PC-9 (cell line): ENCODE measurements at places on chromosomes 7 and 10.

DNA sequence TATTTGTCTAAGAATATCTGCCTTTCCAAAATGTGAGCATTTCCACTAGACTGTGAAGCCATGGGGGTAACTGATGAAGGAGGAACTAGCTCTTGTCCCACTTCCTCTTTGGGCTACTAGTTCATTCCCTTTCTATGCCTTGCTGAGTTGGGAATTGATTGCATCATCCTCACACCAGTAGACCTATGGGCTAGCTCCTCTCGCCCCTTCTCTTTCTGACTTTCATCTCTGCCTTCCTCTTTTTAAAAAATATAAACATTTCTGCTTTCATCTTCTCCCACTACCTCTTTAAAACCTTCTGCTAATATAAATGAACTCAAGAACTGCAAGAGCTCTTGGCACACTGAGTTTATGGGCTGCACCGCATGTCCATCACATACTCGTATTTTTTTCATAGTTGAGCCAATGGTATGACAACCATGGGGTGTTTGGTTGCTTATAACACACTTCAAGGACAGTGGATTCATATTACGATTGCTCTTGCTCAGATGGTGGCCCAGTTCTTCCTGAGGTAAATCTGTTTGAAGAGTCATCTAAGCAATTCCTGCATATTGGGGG is 182.0 kb downstream of the REEP3 start:
- DNase-seq: peak; percentile 52

GRCh38 chr10:57785546-57785945 is 482.1 kb downstream of the IPMK start:
- peak; percentile 35 for DNase-seq

- DNase-seq: no peak
Measured at GRCh38 chr7:34177476-34177875, 272.1 kb downstream of the BMPER start.

GRCh38 chr10:63798599-63799498 is 277.6 kb downstream of the REEP3 start:
- no peak for DNase-seq

GRCh38 chr7:45198986-45199385 is 41.4 kb downstream of the RAMP3 start:
- no peak for DNase-seq

- no peak for DNase-seq
Measured at GRCh38 chr10:131354380-131354779, 42.9 kb upstream of the TCERG1L start.

DNA sequence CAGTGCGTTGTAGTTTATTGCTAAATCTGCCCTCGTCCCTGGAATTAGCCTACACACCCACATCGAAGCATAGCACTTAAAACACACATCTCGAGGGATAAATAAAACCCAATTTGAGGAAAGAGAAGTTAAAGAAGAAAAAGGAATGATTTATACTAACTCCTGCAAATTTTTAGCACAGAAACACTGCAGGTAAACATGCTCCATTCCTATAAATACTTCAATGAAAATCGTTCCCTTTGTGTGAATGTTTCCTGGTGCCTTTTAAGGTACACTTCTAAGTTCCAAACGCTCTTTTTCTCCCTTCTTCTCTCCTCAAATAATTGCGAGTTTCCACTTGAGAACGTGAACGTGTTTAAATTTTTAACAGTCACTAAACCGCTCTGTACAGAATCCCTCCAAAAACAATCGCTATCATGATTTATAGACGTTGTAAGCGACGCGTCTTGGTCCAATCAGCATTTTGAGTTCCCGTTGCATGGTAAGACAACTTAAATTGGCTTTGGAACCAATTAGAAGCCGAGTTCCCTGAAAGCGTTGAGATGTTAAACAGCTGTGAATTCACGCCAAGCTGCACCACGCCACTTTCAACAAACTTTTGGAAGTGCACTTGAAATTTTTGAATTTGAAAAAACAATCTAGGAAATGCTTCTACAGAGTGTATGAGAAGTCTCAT is 12.5 kb upstream of the EBLN1 start:
- DNase-seq: no peak

GRCh38 chr10:117472872-117473271 is 69.7 kb upstream of the EMX2 start:
- no peak for DNase-seq

GRCh38 chr10:34719328-34719727 is 95.8 kb downstream of the PARD3 start:
- DNase-seq: no peak

- DNase-seq: no peak
Measured at GRCh38 chr7:133024596-133024995, 57.3 kb downstream of the CHCHD3 start.
